ENCODE measurements at places on chromosomes 3 and 15. TPM values are rescaled to one million over a fixed set of nuclear protein-coding genes. Genes with fewer than 3 reads are reported as not detected.

Gene PRR20G
- not detected for total RNA-seq

DNA sequence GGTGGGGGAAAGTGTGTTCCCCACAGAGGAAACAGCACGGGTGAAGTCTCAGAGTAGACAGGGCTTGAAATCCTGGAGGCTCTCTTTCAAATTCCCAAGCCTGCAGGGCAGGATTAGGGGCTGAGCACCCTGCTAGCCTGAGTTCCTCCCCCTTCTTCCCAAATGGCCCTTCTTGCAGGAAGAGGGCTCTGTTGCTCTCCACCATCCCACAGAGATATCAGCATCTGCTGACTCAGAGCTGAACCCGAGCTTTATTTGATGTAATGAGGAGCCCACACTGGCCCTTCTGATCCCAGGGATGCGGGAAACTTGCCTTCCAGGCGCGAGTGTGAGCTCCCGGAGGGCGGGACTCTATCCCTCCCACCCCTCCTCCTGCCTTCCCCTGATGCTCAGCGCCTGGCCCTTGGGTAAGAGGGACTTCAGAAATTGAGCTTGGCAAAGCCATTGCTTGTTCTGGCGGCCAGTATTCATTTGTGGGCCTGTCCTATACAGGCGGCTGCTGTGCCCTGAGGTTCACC, 1.4 kb upstream of the STRA6 start:
- no peak for DNase-seq

DNA sequence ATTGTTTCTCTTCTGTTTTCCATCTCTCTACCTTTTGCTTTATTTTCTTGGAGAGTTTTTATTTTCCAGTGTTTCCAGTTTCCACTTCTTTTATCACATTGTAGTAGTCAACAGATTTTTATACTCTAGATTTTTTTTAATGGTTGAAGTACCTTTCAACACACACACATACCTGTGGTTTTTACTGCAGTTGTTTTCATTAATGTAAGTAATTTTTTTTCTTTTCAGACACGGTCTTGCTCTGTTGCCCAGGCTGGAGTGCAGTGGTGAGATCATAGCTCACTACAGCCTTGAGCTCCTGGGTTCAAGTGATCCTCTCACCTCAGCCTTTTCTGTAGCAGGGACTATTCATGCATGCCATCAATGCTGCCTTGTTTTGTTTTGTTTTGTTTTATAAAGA, 472.5 kb upstream of the SGO1 start:
- no peak for DNase-seq

Gene TNK2
- total RNA-seq = 16.4 TPM

DNA sequence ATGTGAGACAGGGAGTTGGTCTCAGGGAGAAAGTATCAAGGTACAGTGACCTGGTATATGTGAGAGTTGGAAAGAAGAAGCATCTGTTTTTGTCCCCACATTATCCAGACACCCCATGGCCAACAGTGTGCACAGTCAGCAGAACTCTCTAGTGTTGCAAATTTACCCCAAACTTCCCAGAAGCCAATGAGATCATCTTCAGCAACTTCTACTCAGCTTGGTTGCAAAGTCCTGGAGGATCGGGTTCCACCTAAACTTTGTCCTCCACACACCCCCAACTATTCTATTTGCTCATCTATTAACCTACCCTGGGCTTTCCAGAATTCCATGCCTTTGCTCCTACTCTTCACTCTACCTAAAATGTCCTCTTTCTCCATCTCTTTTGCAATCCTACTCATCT, 15.7 kb downstream of the RBSN start:
- DNase-seq = no peak

DNA sequence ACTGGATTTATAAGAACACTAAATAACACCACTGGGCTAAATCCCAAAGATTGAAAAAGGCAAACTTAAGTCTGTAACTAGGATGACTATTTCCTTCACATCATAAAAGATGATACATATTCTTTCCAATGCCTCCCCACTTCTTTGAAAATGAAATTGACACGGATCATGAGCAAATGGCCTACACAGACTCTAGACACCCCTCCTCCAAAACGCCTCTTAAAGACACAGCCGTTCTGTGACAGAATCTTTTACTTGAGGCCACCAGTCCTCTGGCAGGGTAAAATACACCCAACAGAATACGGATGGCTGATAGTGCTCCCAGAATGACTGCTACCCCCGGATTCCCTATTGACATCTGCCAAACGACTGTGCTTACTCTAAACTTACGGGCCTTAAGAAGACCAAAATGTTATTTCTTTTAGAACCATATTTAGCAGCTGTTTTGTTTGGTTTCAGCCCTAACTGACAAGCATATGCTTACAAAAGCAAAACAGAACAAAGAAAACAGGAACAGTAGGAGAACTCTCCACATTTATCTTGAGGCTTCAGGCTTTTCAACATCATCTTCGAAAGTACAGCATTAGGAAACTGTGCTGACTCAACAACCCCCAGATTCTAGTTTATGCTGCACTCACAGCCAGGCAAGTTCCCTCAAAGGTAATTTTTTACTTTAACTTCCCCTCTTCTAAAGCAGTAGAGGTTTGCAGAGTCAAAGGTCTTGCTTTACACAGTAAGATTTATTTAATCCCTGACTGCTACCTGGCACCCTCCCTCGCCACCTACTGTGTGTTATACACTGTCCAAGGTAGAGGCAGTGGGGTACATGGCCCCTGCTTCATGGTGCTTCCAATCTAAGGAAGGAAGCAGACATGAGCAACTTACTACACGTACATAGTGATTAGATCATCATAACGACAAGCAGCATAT, 84.3 kb downstream of the TNIK start:
- no peak for DNase-seq

DNA sequence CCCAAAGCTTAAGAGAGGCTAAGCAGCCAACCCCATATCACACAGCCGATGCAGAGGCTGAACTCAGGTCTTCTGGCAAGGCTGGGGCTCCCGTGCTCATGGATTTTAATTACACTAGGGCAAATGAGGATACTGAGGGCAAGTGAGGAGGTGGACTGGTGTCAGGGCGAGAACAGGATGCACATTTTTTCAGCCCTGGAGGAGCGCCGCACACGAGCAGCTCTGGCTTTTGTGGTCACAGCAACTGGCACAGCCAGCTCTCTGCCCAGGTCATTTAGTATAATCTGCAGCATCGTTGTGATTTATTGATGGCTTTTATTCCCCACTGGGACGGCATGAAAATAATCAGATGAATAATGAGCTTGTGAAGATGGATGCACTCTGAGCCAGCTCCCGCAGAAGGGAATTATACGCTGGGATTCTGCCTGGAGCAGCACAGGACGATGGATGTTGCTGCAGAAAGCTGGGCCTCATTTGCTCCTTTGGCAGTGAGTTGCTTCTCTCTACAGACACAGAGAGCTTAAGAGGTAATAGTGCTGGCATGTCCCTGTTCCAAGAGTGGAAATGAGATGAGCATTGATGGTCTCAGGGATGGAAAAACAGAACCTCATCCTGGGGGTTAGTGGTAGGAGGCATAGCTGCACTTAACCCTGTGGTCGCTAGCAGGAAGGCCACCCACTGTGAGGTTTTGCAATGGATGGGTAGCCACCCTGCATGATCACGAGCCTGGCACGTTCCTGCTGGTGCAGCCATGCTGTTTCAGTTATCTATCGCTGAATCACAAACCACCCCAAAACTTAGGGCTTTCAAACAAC, 135.4 kb downstream of the UACA start:
- no peak for DNase-seq

Gene TIMP4
- 24.1 TPM for total RNA-seq

Gene ARRDC4
- total RNA-seq = 135 TPM

- DNase-seq = no peak
Observed at GRCh38 chr3:36911990-36912804, 32.7 kb downstream of the TRANK1 start.

Gene GHSR
- total RNA-seq = not detected

- DNase-seq = no peak
Observed at GRCh38 chr15:43150191-43150929, 17.0 kb downstream of the TMEM62 start.

Gene B3GALNT1
- 5.5 TPM for total RNA-seq

- no peak for DNase-seq
Observed at GRCh38 chr15:72685301-72685924, 569 bp downstream of the HIGD2B start.

GRCh38 chr3:21226086-21226485, 524.9 kb downstream of the ZNF385D start:
- no peak for DNase-seq

Gene C3orf85
- not detected for total RNA-seq

- DNase-seq = no peak
Observed at GRCh38 chr3:50316657-50317242, 5.8 kb downstream of the HYAL2 start.
